Esophagus squamous epithelium (tissue), 5 donors: ENCODE measurements at places on chromosomes 5 and 9.

DNA sequence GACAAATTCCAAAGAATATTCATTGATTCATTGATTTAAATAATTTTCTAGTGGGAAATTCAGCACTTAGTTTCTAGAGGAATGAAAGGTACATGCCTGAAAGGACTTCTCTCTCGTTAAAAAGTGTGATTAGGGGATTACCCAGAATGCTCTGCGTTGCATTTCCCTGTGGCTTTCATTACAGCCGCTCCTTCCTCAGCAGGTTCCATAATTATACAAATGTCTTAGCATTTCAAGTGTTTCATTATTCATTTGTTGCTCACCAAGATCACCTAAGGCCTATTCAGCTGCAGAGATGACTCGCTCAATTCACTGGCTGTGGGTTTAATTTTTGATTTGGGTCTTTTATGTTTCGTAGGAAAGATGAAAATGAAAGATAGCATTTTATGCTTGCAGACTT is 52.8 kb downstream of the SPATA31C2 start:
- no peak for DNase-seq

GRCh38 chr9:30628915-30629567 is 1755.4 kb upstream of the ACO1 start:
- DNase-seq, result no peak

GRCh38 chr5:172150514-172151425 is 37.3 kb downstream of the STK10 start:
- no peak for DNase-seq

DNA sequence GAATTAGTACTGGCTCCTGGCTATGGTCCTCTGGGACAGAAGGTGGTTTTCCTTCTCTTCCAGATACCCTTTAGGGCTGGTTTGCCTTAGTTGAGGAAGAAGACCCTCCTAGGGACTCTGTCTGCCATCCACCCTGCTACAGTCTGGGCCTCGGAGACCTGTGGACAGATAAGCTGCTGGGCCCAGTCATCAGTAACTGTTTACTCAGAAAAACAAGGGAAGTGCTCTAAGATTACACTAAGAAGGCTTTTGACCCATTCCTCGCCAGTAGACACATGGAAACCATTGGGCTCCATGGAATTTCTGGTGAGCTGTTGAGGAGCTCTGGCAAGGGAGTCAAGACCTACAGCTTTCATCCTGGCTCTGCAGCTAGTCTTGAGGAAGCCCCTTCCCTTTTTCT is 31.2 kb downstream of the LARP1 start:
- DNase-seq, result no peak

DNA sequence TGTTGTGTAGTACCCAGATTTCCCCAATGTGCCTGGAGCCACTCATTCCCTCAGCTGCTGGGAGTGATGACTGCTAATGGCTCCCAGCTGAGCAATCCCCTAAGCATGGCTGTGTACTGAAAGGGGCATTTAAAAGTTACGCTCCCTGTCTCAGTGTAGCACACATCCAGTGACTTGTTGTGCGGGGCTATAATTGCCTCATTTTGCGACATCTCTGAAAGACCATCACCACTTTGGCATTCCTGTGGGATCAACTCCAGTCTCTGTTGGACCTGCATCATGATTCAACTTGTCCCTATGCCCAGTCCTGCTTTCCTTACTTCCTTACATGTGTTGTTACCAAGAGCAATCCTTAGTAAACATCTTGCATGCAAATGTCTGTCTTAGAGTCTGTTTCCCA is 201.2 kb upstream of the MPDZ start:
- no peak for DNase-seq

GRCh38 chr5:138726848-138727247 is 26.4 kb upstream of the CTNNA1 start:
- DNase-seq, result no peak

- DNase-seq, result no peak
These were observed 52.8 kb downstream of the MLLT3 start for GRCh38 chr9:20569525-20569924.

GRCh38 chr5:14298126-14298847 is 155.1 kb downstream of the TRIO start:
- no peak for DNase-seq

- DNase-seq, result no peak
These were observed 693 bp downstream of the DPYSL3 start for GRCh38 chr5:147509041-147509709.

GRCh38 chr5:171127314-171127713 is 181.7 kb upstream of the TLX3 start:
- DNase-seq, result no peak

DNA sequence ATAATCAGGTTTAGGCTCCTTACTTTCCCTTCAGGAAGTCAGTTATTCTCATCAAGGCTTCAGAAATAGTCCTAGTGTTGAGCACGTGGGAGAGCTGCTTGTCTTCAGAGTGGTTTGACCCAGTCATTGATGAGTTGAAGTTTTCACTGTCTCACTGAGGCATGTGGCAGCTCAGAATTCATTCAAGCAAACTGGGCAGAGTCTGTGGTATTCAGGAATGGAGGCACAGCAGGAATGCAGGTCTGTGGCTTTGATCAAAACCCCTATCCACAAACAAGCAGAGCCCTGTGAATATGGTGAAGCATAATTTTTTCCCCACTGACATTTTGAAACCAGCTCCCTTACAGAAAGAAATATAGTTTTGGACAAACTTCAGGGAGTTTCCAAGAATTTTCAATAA is 207.3 kb downstream of the CD180 start:
- no peak for DNase-seq

DNA sequence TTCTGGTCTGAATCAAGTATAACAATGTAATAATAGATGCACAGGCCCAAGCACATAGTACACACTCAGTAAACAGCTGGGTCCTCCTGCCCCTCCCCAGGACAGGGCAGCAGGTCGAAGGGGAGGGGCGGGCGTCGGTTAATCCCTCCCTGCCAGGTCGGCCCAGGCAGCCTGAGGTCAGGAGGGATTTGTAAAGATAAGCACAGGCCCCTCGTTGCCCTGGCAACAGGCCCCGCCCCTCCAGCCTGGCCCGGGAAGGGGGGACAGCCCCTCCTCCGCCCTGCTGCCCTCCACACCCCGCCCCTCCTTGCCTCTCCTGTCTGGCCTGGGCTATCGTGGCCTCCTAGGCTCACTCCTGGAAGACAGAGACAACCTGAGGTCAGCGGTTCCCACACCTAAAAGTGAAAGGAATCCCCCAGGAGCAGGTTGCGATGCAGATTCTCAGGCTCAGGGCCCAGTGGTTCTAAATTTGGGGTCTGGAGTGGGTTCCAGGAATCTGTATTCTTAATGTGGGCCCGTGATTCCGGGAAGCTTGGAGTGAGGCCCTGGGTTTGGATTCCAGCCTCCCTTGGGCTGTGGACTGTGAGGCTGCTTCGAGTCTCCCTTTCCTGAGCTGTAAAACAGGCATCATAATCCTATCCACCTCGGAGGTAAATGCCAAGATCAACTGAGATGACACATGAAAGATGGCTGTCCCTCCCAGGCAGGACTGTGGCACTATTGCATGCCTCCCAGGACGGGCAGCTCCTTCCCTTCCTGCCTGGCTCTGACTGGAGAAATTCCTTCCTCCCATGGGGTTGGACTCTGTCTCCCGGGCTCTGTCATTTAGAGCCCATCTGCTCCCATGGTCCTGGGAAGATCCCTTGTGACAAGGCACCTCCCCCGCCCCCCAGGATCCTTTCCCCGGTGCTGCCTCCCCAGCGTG is 4.4 kb downstream of the CRB2 start:
- DNase-seq, result no peak

DNA sequence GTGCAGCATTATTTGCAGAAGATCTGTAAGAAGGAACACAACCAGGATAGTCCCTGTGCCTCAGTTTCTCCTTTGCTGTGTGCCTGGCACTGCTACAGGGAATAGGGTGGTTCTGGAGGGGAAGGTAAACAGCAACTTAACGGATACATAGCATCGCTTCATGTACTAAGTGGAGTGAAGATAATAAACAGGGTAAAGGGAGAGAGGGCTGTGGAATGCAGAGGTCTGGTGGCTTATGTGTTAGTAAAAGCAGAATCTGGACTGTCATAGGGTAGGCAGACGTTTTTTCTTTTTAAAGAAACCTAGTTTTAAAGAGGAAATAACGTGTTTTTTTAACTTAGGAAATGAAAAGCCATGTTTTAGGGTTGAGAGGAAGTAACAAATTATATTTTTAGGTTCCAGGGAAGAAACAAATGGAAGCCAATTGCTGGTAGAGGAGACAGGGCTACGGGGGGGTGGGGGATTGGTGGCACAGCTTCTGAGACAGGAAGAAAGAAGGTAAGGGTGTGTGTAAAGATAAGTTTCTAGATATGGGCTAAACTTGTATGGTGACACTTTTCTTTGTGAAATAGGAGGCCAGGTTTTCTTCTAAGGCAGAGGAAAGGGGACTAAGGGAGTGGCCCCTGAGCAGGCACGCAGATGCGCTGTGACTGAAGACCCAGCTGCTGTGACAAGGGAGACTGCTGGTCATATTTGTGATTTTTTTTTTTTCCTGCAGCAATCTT is 1.3 kb downstream of the GNG10 start:
- no peak for DNase-seq

GRCh38 chr9:18233311-18233710 is 240.6 kb upstream of the ADAMTSL1 start:
- DNase-seq, result no peak

DNA sequence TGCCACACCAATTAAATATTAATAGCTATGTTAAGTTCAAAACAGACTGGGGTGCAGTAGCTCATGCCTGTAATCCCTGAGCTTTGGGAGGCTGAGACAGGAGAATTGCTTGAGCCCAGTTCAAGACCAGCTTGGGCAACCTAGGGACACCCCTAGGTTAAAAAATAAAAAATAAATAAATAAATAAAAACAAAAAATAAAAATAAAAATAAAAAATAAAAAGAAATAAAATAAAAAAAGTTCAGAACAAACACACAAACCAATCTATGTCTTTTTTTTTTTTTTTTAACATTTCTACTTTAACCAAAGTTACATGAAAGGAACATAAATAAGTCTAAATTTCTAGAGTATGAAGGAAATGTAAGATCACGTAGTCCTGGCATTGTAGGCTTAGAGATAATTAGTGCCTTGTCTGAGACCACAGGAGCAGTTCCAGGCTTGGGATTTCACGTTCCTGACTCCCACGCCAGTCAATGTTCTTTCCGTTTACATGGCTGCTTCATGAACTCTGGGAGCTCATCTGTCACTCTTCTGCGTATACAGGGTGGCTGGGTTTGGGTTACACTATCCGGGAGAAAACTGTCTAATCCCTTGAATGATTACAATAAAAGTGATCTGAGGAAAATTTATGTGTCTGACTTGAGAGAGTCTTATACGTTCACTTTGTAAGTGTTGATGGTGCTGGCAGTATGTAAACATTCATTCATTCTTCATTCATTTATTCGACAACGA is 85.2 kb downstream of the KIAA1958 start:
- DNase-seq, result no peak

DNA sequence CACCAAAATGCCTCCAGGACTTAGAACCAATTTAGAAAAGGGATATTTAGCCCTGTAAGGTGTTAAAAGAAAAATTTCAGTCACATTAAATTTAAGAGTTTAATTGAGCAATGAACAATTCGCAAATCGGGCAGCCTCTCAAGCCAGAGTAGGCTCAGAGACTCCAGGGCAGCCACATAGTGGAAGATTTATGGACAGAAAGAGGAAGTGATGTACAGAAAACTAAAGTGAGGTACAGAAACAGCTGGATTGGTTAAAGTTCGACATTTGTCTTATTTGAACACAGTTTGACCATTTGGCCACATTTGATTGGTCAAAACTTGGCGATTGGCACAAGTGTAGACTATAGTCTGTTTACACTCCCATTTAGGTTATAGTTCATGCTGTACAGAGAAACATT is 525.9 kb upstream of the ZNF608 start:
- no peak for DNase-seq

GRCh38 chr5:124986170-124986569 is 239.7 kb upstream of the ZNF608 start:
- no peak for DNase-seq

GRCh38 chr5:98793223-98793622 is 19.8 kb downstream of the RGMB start:
- no peak for DNase-seq

DNA sequence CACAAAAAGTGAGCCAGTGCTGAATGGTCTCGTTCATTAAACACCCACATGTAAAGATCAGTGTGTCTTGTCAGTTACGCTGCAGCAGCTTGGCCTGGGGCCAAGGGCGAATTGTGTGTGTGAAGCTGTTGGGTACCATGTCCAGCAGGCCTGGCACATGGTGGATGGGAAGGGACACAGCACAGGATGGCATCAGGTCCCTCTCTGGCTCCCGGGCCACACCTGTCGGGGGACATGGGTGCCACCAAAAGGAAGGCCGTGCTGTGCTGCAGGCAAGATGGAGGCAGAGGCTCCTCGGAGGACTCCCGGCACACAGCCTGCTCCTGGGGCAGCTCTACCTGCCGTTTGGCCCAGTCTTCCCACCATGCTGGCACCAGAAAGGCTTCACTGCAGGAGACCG is 32.0 kb downstream of the NKD2 start:
- DNase-seq, result no peak

DNA sequence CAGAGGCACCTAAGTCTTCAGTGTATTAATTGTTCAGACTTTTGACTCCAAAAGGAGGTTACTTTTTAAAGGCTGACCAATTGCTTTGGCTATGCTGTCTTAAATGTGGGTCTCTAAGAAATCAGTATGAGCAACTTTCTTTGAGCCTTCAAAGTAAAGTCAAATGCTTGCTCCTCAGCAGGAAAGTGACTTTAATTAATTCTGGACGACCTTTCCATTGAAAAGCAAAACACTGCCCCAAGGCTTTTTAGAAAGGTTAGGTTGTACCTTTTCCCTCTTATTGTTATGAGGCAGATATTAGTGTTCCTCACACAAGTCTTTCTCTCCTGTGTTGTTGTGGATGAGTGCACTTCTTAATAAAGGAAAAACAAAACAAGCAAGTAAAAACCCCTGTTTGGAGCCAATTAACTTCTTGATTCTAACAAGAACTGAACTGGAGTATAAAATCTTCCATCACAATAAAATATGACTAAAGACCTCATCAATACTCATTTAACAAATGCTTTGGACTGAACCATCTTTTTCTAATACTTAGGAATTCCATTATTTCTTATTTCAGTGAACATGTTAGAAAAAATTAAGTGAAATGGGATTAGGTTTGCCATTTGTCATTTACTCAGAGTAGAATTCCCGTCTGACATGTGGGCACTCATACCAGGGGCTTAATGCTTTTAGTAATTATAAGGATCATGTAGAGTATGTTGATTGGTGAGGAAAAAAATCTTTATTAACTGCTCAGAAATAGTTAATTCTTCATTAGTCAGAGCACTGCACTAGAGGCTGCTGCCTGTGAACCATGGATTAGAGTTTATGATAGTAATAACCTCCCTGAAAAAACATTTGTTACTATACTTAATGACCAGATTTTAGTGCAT is 159.1 kb upstream of the ZNF608 start:
- DNase-seq, result no peak

- DNase-seq, result no peak
These were observed 70.1 kb upstream of the CNOT6 start for GRCh38 chr5:180424094-180424493.
